ENCODE measurements at places on chromosomes 2 and 18. TPM values are rescaled to one million over a fixed set of nuclear protein-coding genes. Genes with fewer than 3 reads are reported as not detected.

DNA sequence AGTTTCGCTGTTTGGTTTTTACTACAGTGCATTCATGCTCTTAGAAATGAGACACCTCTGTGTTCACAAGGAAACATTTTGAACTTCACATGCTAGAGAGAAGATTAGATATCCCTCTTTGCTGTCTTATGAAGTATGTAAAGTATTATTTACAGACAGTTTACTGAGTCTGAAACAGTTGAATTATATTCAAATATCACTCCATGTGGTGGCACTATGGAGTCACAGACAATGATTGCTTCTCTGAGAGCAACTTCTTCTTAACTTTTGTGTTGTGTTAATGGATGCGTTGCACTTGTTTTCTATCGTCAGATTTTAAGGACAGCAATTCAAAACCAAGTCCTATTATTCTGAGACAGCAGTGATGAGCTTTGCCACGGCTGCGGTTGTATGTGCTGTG, 823.6 kb downstream of the GALR1 start:
- no peak for DNase-seq
- no peak overlapping the region for H3K4me3 ChIP-seq

DNA sequence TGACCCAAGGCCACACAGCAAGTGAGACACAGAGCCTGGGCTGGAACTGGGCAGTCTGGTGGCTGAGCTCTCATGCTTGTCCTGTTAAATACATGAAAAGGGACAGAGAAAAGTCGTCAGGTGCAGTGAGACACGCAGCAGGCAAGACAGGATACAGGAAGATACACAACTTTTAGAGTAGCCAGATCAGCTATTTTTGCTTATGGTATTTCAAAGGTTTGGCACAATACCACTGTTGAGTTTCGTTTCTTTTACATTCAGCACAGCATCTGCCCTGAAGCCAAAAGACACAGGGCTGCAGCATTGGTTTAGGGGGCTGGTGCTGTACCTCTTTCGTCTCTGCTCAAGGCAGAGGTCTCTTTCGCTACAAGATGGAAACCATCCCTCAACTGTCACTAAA, 14.0 kb downstream of the FHL2 start:
- H3K4me3 ChIP-seq: no peak overlapping the region
- H3K4me1 ChIP-seq: no peaks in the 10 kb centered on the region
- peaks cover 1% of the 10 kb centered on the region for H3K36me3 ChIP-seq
- no peak overlapping the region for H3K27ac ChIP-seq
- H3K27me3 ChIP-seq: no peaks in the 10 kb centered on the region
- DNase-seq: no peak

- no peak for DNase-seq
- H3K27ac ChIP-seq: no peak overlapping the region
- no peaks in the 10 kb centered on the region for H3K27me3 ChIP-seq
- peaks cover 14% of the 10 kb centered on the region for H3K4me1 ChIP-seq
These were observed 60.0 kb downstream of the ROCK1 start for GRCh38 chr18:21051620-21052019.

DNA sequence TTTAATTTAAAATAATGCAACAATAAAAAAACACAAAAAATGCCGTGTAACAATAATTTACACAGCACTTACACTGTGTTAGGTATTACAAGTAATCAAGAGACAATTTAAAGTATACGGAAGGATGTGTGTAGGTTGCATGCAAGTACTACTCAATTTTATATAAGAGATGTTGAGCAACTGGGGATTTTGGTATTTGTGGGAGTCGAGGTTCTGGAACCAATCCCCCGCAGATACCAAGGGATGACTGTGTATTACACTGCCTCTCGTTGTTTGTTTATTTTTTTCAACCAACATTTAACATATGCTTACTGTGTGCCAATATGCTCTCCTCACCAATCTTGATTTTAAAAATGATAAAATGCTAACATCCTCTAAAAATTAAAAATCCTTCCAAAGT, 24.8 kb downstream of the MAP3K2 start:
- H3K36me3 ChIP-seq: peaks cover 2% of the 10 kb centered on the region
- no peak overlapping the region for H3K27ac ChIP-seq
- no peak for DNase-seq
- no peaks in the 10 kb centered on the region for H3K27me3 ChIP-seq

DNA sequence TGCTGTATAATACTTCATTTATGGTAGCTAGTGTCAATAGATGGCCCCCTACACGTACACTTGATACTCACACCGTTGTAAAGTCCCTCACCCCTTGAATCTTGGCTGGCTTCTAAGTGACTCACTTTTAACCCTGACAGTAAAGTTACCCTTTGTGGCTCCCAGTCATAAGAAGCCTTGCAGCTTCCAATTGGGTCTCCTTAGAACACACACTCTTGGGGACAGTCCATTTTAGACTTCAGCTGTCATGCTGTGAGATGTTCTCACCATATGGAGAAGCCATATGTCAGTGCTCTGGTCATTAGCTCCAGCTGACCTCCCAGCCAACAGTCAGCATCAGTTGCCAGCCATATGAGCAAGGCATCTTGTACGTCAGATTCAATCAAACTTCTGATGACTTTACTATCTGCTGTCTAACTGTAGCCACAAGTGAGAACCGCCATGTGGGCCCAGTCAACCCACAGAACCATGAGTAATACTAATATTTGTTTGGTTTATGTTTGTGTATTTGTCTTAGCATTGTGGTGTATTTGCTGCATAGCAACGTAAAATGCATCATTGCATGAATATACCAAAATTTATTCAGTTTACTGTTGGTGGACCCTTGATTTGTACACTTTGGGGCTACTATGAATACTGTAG, 68.3 kb downstream of the PTPN4 start:
- H3K4me3 ChIP-seq: no peak overlapping the region
- no peak for DNase-seq
- no peak overlapping the region for H3K27ac ChIP-seq
- no peaks in the 10 kb centered on the region for H3K27me3 ChIP-seq
- H3K36me3 ChIP-seq: peaks cover 27% of the 10 kb centered on the region

DNA sequence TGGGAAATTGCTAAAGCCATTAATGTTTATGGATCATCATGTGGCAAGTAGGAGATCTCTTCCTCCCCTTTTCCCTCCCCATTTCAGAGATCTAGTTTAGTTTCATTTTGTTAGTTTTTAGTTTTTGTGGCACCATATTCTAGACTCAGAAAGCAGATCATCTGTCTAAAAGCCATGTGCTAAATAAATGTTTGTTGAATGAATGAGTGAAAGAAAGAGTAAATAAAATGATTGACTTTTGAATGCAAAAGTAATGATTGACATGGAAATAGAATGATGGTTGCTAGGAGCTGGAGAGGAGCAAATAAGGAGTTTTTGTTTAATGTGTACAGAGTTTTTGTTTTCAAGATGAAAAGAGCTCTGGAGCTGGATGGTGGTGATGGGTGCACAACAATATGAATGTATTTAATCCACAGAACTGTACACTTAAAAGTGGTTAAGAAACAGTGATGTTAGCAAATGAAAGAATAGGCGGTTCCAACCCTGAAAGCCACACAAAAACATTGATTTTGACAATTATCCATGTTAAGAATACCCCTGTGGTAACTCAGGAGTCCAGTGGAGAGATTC, 23.6 kb downstream of the TMEM178A start:
- DNase-seq: no peak
- H3K27me3 ChIP-seq: peaks cover 31% of the 10 kb centered on the region
- H3K36me3 ChIP-seq: no peaks in the 10 kb centered on the region
- H3K27ac ChIP-seq: no peak overlapping the region
- H3K4me1 ChIP-seq: no peaks in the 10 kb centered on the region

DNA sequence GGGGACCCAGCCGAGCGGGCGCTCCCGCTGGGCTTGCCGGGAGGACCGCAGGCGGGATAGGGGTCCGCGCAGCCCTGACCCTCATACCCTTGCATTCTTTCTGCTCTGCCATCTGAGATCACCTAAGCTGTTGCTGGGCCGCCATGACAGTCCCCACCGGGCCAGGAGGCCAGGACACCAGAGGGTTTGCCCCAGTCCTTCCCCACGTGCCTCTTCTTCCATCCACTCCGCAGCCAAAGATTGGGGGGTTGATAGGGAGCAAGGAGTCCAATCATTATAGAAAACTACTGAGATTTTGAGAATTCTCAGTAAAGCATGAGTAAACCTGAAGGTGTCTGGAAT, 453 bp upstream of the GRB14 start:
- no peaks in the 10 kb centered on the region for H3K36me3 ChIP-seq
- no peak overlapping the region for H3K4me3 ChIP-seq
- DNase-seq: no peak
- H3K4me1 ChIP-seq: peaks cover 2% of the 10 kb centered on the region
- H3K27ac ChIP-seq: no peak overlapping the region

DNA sequence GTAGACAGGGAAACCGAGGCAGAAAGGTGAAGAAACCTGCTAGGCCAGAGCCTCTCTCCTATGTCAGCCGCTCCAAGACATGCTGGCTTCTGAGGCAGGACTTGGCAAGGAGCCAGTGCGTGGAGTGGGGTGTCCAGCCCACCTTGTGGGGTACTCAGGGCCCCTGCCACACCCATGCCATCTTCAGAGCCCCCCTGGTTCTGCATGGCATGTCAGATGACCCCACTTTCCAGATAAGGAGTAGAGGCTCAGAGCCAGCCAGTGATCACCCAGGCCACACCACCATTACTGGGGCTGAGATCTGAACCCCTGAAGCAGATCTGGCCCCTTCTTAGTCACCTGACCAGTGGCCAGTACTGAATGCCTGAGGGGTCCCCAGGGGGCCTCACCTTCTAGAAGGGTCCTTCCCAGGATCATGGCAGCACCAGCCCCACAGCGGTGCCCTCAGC, 14.7 kb downstream of the CROCC2 start:
- H3K4me3 ChIP-seq: no peak overlapping the region
- H3K36me3 ChIP-seq: no peaks in the 10 kb centered on the region
- H3K4me1 ChIP-seq: no peaks in the 10 kb centered on the region
- H3K27me3 ChIP-seq: peaks cover 3% of the 10 kb centered on the region

WDR54 gene
- 80.7 TPM for total RNA-seq

GRCh38 chr2:46275995-46276394, 21.2 kb upstream of the EPAS1 start:
- no peak overlapping the region for H3K4me3 ChIP-seq
- H3K27ac ChIP-seq: no peak overlapping the region
- H3K36me3 ChIP-seq: peaks cover 2% of the 10 kb centered on the region
- DNase-seq: no peak

ANKAR gene
- total RNA-seq: 4.0 TPM

DNA sequence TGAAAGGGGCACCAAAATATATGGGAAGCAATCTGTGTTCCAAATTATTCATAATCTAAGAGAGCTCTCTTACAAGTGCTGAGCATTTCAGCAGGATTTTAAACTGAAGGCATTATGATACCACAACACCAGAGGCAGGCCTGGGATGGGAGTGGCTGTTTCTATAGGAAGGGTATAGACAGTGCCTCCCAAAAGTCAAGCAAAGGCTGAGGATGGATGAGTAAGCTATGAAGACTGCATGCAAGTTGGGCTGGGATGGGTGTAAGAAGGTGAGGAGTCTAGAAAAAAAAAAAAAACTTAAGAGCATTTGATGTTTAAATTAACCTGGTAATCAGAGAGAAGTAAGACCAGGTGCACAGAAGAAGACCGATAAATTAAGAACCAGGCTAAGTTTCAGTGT, 132.5 kb downstream of the OSR1 start:
- H3K27ac ChIP-seq: no peak overlapping the region
- DNase-seq: no peak
- H3K4me3 ChIP-seq: no peak overlapping the region
- H3K36me3 ChIP-seq: no peaks in the 10 kb centered on the region

GRCh38 chr2:207385903-207386302, 143.9 kb upstream of the CREB1 start:
- DNase-seq: no peak
- H3K27ac ChIP-seq: no peak overlapping the region
- no peaks in the 10 kb centered on the region for H3K36me3 ChIP-seq
- H3K4me3 ChIP-seq: no peak overlapping the region
- H3K4me1 ChIP-seq: no peaks in the 10 kb centered on the region

DNA sequence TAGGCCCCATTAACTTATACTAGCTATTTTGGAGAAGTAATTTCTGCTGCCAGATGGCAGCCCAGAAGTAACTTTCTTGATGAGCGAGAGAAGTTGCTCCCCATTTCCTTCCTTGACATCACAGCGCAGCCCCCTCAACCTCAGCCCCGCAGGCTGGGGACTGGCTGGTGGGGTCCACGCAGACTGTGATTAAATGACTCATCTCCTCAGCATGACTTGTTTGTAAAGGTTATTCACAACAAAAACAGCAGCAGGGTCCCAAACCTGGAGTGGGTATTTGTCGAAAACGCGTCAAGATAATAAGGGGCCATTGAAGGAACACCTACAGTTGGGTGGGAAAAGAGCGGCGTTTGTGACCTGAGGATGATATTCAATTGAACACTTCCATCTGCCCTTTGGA, 120.6 kb downstream of the TXNL1 start:
- H3K27me3 ChIP-seq: peaks cover 6% of the 10 kb centered on the region
- no peak for DNase-seq
- H3K36me3 ChIP-seq: no peaks in the 10 kb centered on the region
- no peaks in the 10 kb centered on the region for H3K4me1 ChIP-seq

SLC19A3 gene
- not detected for total RNA-seq

RAMP1 gene
- total RNA-seq: 4.9 TPM

ZEB2 gene
- total RNA-seq: 3.3 TPM

DNA sequence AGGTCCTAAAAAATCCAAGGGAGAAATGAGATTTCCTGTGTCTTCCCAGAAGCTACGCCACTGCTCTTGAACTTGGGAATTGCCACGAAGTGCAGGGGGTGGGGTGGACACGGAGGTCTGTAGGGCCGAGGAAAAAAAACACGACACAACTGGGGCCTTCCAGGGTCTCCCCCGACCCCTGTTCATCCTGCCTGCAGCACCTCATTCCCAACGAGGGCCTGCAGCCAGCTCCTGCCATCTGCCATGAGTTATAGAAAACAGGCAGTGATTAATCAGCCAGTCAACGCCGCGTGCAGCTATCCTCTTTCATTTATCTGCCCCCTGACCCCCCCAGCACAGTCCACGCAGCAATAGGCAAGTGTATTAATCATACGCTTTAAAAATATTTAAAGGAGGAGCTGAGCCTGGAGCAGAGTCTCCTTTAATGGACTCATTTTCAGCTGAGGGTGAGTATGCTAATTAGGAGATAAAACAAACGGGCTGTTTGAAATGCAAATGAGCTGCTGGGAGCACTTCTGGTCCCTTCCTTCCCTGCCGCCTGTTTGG, 209.9 kb downstream of the TFCP2L1 start:
- H3K36me3 ChIP-seq: no peaks in the 10 kb centered on the region
- no peak overlapping the region for H3K4me3 ChIP-seq
- no peaks in the 10 kb centered on the region for H3K4me1 ChIP-seq

Data from activated CD4-positive, alpha-beta T cell treated with anti-CD3 and anti-CD28 coated beads, Interleukin-2, amount 10 ng/mL, durations not matched to agents 7 days and 5 days (primary cell).